Heart right ventricle (tissue), 16 donors: ENCODE measurements at places on chromosomes 7 and 10. TPM values are rescaled to one million over a fixed set of nuclear protein-coding genes. Genes with fewer than 3 reads are reported as not detected.

The OR2A1 gene
- polyA plus RNA-seq = 0.01 TPM

- DNase-seq = no peak
These were observed 55.4 kb downstream of the CAMK2B start for GRCh38 chr7:44269943-44270493.

The TDRD1 gene
- 0.22 TPM for polyA plus RNA-seq

The TRA2A gene
- 86.8 TPM for polyA plus RNA-seq

DNA sequence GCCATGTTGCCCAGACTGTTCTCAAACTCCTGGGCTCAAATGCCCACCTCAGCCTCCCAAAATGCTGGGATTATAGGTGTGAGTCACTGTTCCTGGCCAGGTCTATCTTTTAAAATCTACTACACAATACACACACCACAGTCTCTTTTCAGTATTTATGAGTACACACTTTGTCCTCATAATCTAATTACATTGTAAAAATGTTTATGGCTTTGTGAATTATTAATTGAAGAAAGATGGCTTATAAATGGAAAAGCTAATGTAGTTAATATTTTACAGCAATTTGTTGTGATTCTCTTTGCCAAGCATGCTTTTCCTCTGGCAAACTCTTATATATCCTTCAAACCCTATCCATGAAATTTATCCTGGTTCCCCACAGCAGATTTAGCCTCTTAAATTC lies 22.0 kb downstream of the LAMB4 start:
- DNase-seq = no peak

The CASTOR2 gene
- polyA plus RNA-seq = 2.3 TPM

DNA sequence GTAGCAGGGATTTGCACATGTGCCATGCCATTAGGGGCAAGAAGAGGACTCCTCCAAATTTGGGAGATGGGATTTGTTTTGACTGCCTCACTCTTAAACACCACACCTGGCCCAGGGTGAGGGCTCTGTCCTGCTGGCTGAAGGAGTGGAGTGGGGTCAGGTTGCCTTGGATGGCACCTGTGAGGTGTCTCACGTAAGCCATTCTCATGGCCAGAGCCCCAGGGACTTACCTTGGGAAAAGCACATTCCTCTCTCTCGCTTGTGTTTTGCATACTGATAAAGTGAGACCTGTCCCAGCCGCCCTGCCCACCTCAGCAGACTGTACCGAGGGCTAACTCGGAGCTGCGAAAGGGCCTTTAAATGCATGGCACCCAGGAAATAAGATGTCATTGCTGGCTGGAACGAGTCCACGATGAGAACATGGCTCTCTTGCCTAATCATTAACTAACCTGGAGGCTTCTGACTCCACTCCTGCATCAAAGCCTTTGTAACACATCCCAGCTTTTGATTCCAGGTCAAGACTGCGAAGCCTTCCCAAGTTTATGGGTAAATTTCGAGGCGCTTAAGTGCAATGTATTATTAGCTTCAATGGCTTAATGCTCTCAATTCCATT lies 184.0 kb upstream of the RNF32 start:
- DNase-seq = no peak

GRCh38 chr7:156082048-156083040 lies 270.1 kb upstream of the SHH start:
- DNase-seq = no peak

DNA sequence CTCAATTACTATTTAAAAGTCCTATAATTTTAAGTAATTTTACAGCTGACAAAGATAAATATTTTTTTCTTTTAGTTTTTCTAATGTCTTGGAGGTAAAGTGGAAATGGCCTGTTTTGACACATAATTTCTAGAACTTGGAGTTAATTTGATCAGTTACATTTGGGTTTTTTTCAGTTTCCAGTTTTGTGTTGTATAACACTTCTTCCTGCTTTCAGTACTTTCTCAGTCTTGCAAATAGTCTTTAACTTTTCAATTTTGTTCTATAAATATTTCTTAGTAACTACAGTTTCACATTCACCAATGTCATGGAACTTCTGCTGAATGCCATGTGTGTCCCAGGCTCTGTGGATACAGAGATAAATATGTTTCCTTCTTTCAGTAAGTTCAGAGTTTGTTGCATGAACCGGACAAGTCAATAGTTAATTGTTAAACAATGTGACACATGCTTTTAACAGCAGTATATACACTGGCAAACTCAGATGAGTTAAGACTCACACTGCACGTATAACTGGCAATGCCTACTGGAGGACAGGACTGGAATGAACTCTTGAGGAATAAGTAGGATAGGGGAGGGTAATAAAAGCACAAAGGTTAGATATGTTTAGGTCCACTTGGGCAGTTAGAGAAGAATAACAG lies 4.6 kb downstream of the SHOC2 start:
- DNase-seq = no peak

The IRF5 gene
- 2.8 TPM for polyA plus RNA-seq

- DNase-seq = no peak
These were observed 126.1 kb upstream of the EFCAB10 start for GRCh38 chr7:105707381-105707780.

- no peak for DNase-seq
These were observed 73.6 kb upstream of the AMPH start for GRCh38 chr7:38704751-38705150.

- DNase-seq = peak; percentile 91
These were observed at the start of gene ZSCAN25 for GRCh38 chr7:99616359-99617191. ZSCAN25 (plus strand) TSS chr7:99616946; CDS start chr7:99619607, 2,661 bp downstream.

- DNase-seq = no peak
These were observed 46.0 kb upstream of the OPTN start for GRCh38 chr10:13053794-13054462.

The CYP26A1 gene
- polyA plus RNA-seq = not detected

The DRGX gene
- polyA plus RNA-seq = not detected

The SPDYE6 gene
- 0.29 TPM for polyA plus RNA-seq

DNA sequence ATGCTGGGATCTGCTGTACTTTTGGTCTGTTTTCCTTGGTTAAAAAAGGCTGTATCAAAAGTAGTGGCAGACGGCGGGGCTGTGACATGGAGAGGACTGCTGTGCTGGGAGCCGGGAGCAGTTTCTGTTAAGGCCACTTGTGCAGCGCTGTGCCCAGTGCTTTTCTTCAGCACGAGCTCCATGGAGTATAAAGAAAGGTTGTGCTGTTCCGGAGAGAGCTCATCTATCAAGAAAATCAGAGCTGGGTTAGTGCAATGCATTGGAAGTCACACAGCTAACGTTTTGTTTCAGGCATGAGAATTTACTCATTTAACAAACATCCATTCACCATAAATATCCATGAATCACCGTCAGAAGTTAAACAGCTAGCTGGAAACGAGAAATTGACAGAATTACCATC lies 62.0 kb downstream of the KIAA1549 start:
- DNase-seq = no peak

The PAX4 gene
- not detected for polyA plus RNA-seq

- no peak for DNase-seq
These were observed 4.5 kb upstream of the GPRIN2 start for GRCh38 chr10:46560952-46561351.

GRCh38 chr10:124996127-124996853 lies 54.4 kb downstream of the ZRANB1 start:
- no peak for DNase-seq

- no peak for DNase-seq
These were observed at the start of gene NAMPT for GRCh38 chr7:106284714-106285050. NAMPT (minus strand) TSS chr7:106284983; CDS start chr7:106284884, 99 bp downstream.

DNA sequence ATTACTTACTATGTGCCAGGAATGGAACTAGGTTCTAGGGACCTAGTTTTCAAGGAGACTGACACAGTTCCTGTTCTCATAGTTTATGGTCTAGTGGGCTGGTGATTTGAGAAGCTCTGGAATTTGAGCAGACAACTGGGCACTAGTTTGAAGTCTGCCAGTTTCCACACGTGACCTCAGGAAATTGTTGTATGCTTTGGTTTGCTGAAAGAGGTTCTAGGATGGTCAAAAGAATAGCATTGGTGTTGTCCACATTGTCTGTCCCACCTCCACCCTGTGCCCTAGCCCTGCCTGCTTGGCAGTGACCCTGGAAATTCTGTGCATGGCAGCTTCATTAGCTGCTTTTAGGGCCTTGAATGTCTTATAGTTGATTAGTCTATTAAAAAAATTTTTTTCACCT lies 28.7 kb downstream of the GBF1 start:
- no peak for DNase-seq

GRCh38 chr7:103065667-103066066 lies 8.9 kb downstream of the FBXL13 start:
- DNase-seq = peak; percentile 21

DNA sequence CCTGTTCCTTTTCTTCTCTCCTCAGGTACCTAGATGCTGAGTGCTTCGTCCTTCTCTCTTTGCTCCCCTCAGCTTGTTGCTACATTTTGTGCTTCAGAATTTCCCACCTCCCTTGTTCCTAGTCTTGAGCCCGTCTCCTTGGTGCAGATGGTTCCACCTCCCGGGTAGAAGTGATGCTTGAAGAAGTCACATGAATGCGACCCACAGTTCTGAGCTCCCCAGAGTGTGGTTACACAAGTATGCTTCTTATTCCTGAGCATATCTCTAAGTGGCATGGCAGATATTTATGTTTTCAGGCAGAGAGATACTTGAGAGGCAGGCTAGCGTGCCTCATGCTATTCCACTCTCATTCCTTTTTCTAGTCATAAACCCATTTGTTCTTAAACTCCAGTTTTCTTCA lies 34.0 kb downstream of the INPP5F start:
- no peak for DNase-seq

- DNase-seq = no peak
These were observed 91.1 kb downstream of the CPED1 start for GRCh38 chr7:121079425-121080169.

DNA sequence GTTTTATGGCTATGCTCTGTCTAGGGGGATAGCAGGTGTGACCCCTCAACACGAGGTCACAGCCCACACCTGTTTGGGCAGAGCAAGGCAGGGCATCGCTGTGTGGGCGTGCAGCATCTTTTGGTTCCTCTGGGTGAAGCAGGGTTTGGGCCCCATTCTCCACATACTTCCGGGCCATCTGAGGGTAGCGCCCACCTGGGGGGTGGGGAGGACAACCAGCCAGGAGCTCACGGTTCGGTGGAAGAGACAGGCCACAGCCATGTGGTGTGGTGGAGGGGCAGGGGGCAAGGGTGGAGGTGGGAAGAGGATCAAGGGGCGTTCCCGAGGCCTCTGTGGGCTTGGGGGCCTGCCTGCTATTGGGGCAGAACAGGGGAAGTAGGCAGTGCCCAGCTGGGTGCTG lies 2.4 kb downstream of the SH2B2 start:
- no peak for DNase-seq

GRCh38 chr7:69654381-69654780 lies 56.1 kb downstream of the AUTS2 start:
- no peak for DNase-seq

The TMEM72 gene
- not detected for polyA plus RNA-seq

The WDR86 gene
- polyA plus RNA-seq = 0.22 TPM

DNA sequence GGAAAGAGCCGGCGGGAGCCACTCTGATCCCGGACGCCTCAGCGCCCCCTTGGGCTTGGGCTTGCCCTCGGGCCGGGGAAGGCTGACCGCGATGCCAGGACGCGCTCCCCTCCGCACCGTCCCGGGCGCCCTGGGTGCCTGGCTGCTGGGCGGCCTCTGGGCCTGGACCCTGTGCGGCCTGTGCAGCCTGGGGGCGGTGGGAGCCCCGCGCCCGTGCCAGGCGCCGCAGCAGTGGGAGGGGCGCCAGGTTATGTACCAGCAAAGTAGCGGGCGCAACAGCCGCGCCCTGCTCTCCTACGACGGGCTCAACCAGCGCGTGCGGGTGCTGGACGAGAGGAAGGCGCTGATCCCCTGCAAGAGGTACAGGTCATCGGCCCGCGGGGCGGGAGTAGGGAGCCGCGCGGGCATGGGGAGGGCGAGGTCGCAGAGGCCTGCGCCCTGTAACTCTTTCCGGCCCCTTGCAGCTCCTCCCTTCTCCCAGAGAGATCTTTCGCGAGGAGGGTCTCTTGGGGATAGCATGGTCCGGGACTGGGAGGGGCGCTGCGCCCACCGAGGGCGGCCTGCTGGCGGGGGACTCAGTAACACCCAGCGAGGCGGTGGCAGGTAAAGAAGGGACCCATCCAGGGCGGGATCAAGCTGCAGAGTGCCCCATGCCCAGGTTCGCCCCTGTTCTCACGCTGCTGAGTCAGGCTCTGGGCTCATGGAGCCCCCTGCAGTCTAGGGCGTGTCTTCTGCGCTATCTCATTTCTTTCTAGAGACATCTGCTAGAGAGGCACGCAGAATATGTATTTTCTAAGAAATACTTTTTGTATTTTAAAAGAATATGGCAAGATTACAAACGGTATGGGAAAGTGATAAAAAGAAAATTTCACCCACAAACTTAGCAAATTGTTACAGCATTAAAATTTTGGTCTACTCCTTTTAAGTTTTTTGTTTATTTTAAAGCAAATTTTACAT lies 687 bp downstream of the EPDR1 start:
- DNase-seq = no peak

- DNase-seq = no peak
These were observed 14.0 kb downstream of the NEURL1 start for GRCh38 chr10:103507235-103508191.

- no peak for DNase-seq
These were observed 378.5 kb downstream of the DNAJB6 start for GRCh38 chr7:157715071-157715937.

DNA sequence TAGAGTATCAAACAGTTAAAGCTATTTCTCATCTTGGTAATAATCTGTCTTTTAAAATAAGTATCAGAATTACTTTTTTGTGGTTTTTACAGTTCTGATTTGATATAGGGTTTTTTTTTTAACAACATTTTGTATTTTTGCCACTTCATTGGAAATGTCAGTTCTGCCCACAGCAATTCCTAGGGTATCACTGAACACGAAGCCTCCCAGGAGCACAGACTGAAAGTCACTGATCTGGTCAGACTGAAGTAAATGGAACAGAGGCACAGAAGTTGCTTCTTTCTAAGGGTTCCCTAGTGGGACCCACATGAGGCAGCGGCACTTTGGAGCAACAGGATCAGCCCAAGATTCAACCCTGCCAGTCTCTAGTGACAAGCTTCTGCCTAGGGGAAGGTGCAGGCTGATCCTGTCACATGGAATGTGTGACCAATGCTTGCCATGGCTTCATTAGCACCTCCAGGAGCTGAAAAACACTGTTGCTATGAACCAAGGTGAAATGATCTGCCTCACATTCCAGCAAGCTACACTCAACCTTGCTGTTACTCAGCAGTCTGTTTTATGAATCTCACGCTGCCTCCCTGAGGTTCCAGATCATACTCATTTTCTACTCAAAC lies 273.4 kb upstream of the CSTF2T start:
- no peak for DNase-seq

GRCh38 chr7:110358028-110358427 lies 732.9 kb upstream of the LRRN3 start:
- no peak for DNase-seq

DNA sequence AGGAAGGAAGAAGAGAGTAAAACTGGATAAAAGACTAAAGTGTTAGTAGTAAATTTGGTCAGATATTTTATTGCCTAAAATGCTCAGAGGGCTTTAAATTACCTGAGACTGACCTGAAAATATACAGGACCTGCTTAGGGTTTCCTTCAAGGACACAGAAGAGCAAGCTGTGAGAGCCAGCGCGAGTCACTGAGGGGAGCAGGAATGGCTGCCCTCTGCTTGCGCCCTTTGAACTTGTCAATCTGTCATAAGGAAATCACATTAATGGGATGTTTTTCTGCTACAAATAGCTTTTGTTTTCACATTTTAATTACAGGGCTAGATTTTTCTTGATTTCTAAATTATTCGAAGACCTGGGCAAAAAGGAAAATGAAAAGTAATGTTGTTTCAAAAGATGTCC lies 26.9 kb downstream of the DNAJB9 start:
- no peak for DNase-seq

- DNase-seq = no peak
These were observed 675 bp downstream of the ABRAXAS2 start for GRCh38 chr10:124802313-124802675.

- DNase-seq = no peak
These were observed 2.3 kb upstream of the ELFN1 start for GRCh38 chr7:1667566-1668395.
